ENCODE measurements at places on chromosomes 12 and 14. TPM values are rescaled to one million over a fixed set of nuclear protein-coding genes. Genes with fewer than 3 reads are reported as not detected.

DNA sequence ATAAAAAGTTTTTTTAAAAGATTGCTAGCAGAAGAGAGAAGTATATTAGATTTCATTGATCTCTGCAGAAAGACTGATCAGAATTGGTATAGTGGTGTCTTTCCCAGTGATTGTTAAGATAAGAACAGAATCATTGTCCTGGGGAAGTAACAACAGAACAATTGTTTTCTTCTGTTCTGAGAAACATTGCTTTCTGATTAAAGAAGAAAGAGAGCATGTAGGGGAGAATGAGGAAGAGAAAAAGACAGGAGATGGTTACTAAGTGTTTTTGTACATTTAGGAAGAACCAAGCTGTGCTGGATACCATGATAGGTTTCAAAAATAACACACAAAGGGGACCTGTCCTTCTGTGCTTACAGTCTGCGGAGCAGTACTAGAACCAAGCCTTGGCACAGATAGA is 5.0 kb downstream of the USP30 start:
- DNase-seq, result no peak

- no peak for DNase-seq
Measured at GRCh38 chr12:111685322-111685810, 390 bp downstream of the BRAP start.

Gene TAS2R30
- 0.29 TPM for polyA plus RNA-seq

DNA sequence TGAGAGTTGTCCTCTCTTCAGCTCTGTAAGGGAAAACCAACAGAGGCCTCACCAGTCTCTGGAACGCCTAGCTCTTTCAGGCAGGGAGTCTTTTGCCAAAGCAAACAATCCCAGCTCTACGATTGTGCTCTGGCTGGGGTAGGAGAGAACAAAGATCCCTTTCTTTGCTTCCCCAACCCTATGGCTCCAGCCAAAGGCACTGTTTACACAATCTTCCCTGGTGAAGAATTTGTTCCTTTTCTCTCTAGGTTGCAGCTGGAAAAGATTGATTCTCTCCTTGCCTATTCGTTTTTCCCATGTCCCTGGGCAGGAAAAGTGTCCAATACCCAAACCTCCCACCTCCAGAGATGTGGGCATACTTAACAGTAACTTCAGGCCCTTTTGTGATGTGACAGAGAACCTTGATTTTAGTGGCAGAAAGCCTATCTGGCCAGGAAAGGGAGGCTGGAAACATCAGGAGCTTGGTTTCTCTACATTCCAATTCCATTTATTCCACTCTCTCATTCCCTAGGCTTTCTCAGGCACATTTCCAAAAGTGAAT is 16.8 kb downstream of the ATP5MC2 start:
- DNase-seq, result no peak

Gene CCDC175
- polyA plus RNA-seq, result 1.8 TPM

DNA sequence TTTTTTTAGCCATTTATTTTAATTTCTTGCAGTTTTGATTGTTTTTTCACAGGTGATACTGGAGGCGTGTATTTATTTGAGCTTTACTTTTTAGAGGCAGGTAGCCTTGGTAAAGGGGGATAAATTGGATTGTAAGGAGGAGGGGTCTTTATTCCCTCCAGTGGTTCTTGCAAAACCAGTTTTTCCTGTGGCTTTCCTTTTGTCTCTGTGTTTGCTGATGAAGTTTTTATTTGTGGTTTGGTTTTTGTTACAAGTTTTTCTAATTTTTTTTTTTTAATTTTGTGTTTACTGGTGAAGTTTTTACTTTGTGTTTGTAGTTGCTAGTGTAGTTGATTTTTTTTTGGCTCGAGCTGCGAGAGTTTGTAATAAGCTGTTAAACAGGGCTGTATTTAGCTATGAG is 278.5 kb downstream of the PRKD1 start:
- no peak for DNase-seq

DNA sequence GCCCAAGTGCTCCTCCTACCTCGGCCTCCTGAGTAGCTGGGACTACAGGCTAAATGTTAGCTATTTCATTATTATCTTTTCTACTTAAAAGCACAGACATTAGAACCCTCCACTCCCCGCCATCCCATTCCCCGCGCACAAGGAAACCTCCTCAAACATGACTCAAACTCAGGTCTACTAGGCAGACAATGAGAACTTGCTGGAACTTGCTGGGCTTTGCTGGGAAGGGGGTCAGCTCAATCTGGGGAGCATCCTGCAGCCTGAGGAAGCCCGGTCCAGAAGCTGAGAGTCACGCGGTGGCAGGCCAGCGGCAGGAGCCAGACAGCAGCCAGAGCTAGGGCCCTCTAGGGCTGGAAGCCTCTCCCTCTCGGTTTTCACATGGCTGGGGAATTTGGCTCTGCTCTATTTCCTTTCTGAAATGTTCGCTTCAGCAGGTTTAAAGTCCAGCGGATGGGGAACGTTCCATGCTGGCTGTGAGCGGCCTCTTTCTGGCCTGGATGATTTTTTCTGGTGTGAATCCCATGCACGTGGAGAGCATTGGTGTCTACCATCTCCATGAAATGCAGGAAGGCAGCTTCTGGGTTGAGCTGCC is 68.5 kb downstream of the SLC6A12 start:
- no peak for DNase-seq

- DNase-seq, result no peak
Measured at GRCh38 chr12:67988601-67989021, 636 bp upstream of the IFNG-AS1 start.

Gene ADGRD1
- polyA plus RNA-seq, result 18.3 TPM

- DNase-seq, result no peak
Measured at GRCh38 chr14:29489911-29490425, 437.7 kb downstream of the PRKD1 start.

DNA sequence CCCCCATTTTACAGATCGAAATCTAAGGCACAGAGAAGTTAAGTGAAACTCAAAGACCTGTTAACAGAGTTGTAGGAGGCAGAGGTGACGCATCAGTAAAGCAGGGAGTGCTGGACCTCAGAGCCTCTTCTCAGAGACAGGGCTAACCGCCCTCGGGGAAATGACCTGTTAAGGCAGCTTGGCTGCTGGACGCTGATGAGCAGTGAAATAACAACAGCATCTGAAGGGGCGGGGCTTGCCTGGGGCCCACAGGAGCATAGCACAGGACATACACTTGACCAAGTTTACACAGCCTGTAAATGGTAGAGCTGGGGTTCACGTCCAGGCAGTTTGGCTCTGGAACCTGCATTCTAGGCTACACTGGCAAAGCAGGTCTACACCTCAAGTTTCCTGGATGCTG is 39.3 kb downstream of the LRTM2 start:
- no peak for DNase-seq

Gene PARPBP
- polyA plus RNA-seq, result 13.8 TPM

- no peak for DNase-seq
Measured at GRCh38 chr14:22791301-22791700, 23.9 kb downstream of the SLC7A7 start.

DNA sequence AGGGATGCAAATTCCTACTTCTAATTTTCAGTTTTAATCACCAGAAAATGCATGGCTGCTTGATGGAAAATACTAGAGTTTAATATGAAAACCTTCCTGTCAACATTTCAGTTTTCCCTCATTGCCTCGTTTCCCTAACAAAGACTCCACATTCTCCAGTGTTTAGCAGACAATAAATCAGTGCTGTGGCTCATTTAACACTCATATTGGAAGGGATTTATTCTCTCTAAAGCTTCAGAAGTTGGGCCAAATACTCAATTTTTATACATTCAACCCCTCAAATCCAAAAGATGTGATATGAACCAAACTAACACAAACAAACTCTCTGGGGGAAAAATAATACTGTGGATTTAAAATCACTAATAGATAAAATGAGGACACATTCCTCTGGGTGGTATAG is 482.5 kb downstream of the FLRT2 start:
- DNase-seq, result no peak

Gene INSM2
- not detected for polyA plus RNA-seq

Gene LGR5
- polyA plus RNA-seq, result 5.1 TPM

DNA sequence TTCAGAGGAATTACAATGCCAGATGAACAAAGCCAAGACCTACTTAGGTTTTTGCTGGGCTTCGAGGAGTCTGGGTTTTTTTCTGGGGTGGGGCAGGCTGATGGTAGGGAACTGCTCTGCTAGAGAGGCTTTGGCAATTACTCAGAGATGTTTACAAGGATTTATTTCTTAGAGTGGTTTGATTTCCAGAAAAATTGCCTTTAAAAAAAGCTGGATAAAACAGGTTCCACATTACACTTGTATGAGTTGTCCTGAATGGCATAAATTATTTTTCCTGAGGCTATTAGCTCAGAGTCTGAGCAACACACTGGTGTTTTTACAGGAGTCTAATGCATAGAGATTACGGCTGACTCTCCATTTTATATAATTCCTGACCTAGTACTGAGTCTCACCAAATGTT is 118.5 kb upstream of the FRMD6 start:
- DNase-seq, result no peak

DNA sequence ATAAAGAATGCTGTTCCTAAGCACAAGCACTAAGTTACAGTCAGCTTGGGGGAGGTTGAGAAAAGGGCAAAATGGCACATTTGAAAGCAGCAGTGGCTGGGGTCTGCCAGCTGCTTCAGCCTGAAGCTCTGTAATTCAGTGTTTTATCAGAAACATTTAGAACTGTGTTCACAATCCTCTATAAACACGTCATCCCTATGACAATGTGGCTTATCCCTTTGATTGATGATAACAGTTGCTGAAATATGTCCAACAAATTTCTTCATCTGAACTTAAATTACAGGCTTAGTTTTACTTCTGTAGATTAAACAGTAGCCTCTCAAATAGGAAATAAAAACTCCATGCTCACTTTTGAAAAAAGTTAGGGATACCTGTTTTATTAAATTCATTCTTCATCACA is 108.8 kb downstream of the VEZT start:
- no peak for DNase-seq

Gene RPGRIP1
- polyA plus RNA-seq, result 0.56 TPM

- DNase-seq, result no peak
Measured at GRCh38 chr14:22980672-22981089, 1.7 kb downstream of the AJUBA start.

DNA sequence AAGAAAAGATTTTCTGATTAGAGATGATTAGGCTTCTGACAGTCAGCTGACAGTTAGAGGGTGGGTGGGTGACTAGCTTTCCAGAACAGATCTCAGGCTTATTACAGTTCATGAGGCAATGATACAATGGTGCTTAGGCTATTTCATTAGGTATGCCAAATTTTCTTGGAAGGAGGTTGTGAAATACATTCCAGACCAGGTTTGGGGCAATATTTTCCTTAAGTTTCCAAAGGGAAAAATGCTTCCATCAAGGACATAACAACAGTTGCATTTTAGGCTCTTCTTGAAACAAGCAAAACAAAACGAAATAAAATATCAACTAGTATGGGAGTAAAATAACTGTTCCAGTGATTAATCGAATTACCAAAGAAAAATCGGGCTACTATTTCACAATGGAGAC is 59.3 kb upstream of the CNTN1 start:
- DNase-seq, result no peak

GRCh38 chr12:87779016-87779415 is 250.2 kb downstream of the C12orf50 start:
- DNase-seq, result no peak

DNA sequence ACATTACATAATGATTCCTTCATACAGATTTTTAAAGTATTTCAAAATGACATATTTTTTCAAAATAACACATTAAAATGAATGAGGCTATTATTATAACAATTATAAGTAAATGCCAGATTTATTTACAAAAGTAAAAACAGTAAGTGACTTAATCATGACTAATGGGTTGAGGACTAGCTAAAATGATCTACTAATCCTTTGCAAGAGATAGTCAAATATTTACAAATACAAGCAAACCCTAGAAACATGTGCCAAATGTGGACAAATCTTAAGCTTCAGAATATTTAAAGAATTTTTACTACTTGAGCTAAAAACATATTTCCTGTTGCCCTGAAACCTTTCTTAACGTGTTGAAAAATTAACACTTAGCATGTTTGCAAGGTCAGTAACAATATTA is 74.8 kb downstream of the KIF21A start:
- DNase-seq, result no peak

- no peak for DNase-seq
Measured at GRCh38 chr12:22979854-22980469, 355.0 kb downstream of the ETNK1 start.

DNA sequence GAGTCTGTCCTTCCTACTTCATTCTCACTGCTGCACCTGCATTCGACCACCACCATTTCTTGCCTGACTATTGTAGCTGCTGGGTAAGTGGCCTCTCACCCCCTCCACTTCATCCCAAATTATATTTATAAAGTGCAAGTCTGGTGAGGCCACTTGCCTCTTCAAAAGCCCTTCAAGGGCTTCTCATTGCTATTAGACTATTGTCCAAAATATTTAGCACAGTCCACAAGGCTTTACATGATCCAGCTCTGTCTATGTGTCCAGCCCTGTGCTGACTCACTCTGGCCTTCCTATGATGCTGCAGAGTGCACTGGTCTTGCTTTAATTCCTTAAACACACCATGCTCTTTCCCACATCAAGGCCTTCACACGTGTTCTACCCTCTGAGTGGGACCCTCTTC is 46.0 kb downstream of the PAH start:
- DNase-seq, result no peak

Gene CLEC9A
- polyA plus RNA-seq, result 0.33 TPM

GRCh38 chr14:79009286-79009685 is 839.1 kb downstream of the NRXN3 start:
- DNase-seq, result no peak

Gene LMNTD1
- polyA plus RNA-seq, result not detected

GRCh38 chr14:49303946-49304516 is 282.1 kb downstream of the RPS29 start:
- peak; percentile 62 for DNase-seq

Gene PLCZ1
- polyA plus RNA-seq, result 0.23 TPM

- DNase-seq, result no peak
Measured at GRCh38 chr12:76158518-76159321, 74.2 kb upstream of the NAP1L1 start.

- no peak for DNase-seq
Measured at GRCh38 chr14:96197969-96198368, 6.7 kb upstream of the BDKRB2 start.

DNA sequence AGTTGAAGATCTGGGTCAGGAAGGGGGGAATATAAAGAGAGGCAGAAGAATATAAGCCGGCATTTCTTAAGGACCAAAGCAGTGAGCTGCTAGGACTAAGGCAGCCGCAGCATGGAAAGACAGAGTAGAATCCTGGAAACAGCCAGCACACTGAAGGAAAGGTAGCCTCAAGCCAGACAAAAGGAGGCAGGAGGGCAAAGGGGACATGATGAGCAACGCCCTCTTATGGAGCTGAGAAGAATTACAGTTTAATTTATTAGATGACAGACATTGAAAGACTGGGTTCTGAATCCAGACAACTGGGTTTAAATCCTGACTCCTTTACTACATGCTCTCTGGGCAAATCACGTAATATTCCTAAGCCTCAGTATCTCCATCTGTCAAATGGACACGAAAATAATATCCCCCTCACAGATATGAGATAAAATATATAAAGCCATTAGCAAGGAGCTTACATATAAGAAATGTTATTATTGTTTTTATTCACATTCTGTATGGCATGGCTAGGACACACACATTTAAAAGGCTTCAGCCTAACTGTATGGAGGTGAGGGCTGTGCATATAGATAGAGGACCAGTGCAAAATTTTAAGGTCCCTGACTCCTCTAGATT is 8.1 kb upstream of the PCED1B start:
- DNase-seq, result no peak

Gene HCAR2
- polyA plus RNA-seq, result 0.33 TPM
